ENCODE measurements at places on chromosomes 7 and 10.

- no peak for DNase-seq
Measured at GRCh38 chr10:75465450-75465827, 34.0 kb downstream of the LRMDA start.

DNA sequence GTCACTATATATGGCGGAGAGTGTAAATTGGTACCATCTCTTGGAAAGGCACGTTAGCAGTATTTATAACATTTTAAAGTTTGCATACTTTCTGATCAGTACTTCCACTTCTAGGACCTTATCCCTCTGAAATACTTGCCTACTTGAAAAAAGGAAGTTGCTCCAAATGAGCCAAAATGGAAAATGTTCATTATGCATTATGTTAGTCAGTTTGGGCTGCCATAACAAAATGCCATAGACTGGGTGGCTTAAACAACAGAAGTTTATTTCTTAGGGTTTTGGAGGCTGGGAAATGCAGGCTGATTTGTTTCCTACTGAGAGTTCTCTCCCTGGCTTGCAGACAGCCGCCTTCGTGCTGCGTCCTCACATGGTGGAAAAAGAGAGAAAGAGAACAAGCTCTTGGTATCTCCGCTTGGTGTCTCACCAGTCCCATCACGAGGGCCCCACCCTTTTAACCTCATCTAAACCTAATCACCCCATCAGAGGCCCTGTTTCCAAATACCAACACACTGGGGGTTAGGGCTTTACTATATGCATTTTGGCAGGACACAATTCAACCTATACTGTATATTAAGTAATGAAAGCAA lies 6.9 kb downstream of the SNX10 start:
- no peak for DNase-seq

GRCh38 chr10:23051855-23052331 lies 43.5 kb upstream of the MSRB2 start:
- no peak for DNase-seq

GRCh38 chr10:29998142-29998808 lies 61.1 kb downstream of the JCAD start:
- peak; percentile 61 for DNase-seq

- no peak for DNase-seq
Measured at GRCh38 chr7:110119883-110120581, 970.9 kb upstream of the LRRN3 start.
